Stimulated activated CD4-positive, alpha-beta T cell treated with anti-CD3 and anti-CD28 coated beads, TNF-alpha, amount 100 ng/mL, for 4 hours (primary cell): ENCODE measurements at places on chromosomes 7 and 10.

- DNase-seq = no peak
These were observed 28.1 kb upstream of the KIF5B start for GRCh38 chr10:32084185-32084851.

DNA sequence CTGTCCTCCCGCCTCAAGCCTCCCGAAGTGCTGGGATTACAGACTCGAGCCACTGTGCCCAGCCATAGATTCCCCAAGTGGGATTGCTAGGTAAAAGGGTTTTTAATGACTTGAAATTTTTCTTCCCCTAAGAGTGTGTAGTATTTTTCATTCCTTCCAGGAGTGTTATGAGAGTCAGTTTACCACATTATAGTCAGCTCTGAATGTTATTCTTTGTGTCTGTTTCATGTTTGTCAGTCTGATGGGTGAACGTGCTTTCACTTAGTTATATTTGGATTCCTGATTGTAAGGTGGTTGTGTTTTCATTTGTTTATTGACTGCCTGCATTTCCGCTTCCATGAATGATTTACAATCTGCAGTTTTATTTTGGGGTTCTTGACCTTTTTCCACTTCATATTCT lies 6.3 kb downstream of the ZNF212 start:
- no peak for DNase-seq

DNA sequence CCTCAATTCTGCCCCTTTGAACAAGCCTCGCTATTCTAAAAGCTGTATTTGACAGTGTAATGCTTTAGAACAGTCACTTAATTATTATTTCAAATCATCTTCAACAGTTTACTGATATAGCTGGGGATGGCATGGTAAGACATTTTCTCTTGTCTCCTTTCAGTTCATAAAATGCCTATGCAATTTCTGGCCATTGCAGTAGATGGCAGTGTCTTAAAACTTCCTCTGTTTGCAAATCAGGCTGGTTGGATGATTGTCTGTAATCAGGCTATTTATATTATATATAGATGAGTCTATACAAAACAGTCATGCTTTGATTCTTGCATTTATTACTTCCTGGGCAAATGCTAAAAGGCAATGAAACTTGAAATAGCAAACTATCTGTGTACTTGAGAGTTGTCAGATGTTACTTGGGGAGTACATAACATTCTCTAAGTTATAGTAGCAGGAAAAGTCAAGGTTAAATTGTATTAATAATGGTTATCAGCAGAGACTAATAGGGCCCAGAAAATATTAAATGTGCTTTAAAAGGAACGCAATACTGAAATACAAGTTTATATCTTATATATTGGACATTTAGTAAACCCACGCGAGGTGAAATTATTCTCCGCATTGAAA lies 55.5 kb upstream of the LHFPL3 start:
- no peak for DNase-seq

DNA sequence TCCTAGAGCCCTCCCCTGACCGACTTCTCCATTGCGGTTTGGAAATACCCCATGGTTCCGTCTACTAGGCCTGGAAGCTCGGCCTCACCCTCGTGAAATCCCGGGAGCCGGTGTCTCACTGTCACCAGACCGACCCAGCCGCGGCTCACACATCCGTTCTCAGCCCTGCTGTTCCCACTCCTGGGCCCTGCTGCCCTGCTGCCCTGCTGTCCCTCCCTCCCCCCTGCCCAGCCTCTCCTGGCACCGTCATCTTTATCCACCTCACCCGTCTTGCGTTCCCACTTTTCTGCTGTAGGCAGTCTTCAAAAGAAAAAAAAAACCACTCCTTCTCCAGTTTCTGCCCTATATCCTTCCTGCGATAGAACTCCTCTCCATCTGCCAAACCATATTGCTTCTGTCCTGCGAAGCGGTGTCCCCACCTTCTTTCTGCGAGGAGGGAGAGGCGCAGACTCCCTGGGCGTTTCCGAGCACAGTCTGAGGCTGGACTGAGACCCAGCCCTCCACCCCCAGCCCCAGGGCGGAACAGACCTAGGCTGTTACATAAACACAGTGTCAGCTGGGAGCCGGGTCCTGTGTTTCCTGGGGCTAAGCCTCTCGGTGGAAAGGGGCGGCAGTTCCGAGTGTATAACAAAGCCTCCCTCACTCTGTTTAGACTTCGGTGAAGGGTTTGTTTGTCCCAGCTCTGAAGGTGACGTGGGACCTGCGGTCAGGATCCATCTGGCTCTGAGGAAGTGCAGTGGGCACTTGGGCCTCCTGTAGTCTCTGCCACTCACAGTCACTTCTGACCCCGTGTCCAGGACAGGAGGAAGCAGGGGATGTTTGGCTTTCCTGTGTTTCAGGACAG lies 2.8 kb downstream of the AGAP3 start:
- no peak for DNase-seq

DNA sequence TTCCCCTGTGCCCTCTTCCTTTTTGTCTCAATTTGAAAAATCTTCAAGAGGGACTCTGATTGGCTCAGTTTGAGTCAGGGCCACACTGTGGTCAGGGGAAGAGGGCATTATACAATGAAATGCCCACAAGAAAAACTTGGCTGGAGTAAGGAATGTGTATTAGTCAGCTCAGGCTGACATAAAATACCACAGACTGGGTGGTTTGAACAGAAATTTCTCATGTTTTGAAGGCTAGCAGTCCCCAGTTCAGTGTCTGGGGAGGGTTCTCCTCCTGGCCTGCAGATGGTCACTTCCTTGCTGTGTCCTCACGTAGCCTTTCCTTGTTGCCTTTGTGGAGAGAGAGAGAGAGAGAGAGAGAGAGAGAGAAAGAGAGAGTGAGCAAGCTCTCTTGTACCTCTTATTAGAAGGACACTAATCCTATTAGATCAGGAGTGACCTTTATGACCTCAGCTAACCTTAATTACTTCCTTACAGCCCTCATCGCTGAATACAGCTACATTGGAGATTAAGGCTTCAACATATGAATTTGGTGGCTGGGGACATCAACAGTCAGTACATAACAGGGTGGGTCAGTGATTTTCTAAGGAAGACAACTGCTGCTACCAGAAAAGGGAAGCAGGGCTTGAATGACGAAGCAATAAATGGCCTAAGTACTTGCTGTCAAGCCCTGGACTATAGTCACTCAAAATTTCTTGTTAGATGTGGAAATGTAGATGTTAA lies 25.8 kb upstream of the FAM13C start:
- no peak for DNase-seq

DNA sequence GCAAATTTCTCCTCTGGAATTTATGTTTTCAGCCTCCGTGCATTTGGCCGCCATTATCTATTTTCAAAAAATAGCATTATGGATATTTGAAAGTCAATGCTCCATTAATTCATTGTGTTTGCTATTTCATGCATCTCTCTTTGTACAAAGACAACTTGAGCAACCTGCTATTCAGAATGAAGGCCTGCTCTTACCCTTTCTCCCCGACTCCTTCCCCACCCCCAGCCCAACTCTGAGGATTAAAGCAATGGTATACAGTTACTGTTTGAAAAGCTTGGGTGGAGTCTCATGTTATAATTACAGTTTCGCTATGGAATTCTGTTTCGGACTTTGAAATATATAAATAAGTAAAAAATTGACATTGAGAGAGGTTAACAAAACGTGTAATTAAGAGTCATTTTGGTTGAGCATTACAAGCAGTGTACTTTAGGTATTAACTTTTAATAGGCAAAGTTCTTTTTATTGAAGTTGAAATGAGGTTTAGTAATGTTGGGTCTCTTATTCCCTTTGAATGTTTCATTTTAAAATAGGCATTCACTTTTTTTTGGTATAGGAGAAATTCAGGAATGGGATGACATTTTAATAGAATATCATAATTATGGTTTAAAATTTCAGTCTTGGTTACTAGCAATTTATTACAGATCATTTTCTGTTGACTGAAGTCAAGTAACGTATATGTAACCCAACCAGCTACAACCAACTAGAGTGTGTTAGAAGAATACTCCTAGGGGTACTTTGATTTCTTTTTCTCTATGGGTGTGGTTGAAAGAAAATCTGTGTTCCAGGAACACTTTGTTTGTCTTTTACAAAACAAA lies 93.1 kb downstream of the ARID5B start:
- DNase-seq = no peak

DNA sequence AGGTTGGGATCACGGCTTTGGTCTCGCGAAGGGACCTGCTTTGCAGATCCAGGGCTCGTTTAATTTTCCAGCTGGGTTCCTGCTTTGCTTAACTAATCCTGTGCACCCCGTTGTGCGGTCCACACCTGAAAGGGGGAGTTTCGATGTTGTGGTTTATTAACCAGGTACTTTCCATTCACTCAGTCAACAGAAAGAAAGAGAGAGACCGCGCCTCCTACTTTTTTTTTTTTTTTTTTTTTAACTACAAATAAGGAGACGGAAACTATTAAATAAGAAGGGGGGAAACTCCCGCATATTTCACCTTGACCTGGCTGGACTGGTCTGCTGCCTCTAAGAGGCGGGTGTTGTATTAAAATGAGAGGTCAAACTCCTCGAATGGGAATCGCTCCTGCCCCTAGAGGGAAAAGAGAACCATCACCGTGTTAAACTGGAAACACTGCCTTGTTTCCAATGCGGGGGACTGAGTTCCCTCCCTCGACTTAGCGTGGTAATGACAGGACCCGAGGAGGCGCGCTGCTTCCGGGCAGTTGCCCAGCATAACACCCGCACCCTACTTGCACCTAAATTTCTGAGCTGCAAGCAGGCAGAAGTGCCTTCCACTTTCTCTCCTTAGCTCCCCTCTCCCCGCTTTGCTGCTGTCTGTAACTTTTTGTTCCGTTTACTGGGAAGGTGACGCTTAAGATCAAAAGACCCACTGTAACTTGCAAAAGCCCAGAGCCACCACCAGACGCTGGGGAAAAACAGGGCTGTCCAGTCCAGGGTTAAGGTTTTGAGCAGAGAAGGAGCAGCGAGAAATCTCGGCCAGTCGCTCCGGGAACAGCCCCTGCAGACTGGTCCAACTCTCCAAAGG lies 1.1 kb upstream of the ITGB8 start:
- DNase-seq = no peak

DNA sequence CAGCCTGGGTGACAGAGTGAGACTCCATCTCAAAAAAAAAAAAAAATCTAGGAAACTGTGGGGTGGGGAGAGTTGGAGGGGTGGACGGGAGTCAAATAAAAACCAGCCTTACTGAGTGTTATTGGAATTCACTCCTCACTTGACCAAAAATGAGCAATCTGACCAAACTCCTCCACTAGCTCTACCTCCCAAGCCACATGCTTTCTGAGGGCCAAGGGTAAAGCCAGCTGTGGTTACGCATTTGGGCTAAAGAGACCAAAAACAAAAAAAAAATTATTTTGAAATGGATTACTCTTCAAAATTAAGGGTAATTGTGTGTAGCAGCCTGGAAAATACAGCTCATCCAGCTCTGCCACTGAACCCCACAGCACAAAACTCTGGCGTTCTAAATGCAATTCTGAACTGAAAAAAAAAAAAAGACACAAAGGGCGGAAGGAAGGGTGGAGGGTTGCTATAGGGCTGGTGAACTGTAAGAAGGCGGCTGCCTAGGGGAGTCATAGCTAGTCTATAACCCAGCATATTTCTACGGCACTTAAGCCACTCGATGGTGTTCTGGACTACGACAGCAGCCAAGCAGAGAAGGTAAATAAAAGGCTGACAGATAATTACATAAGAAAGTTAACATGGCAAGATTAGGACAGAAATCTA lies 7.8 kb downstream of the ELMO1 start:
- DNase-seq = no peak

- no peak for DNase-seq
These were observed 515.7 kb downstream of the TCERG1L start for GRCh38 chr10:130795819-130796218.

- DNase-seq = no peak
These were observed 485.7 kb downstream of the PTPRN2 start for GRCh38 chr7:158101821-158102450.

DNA sequence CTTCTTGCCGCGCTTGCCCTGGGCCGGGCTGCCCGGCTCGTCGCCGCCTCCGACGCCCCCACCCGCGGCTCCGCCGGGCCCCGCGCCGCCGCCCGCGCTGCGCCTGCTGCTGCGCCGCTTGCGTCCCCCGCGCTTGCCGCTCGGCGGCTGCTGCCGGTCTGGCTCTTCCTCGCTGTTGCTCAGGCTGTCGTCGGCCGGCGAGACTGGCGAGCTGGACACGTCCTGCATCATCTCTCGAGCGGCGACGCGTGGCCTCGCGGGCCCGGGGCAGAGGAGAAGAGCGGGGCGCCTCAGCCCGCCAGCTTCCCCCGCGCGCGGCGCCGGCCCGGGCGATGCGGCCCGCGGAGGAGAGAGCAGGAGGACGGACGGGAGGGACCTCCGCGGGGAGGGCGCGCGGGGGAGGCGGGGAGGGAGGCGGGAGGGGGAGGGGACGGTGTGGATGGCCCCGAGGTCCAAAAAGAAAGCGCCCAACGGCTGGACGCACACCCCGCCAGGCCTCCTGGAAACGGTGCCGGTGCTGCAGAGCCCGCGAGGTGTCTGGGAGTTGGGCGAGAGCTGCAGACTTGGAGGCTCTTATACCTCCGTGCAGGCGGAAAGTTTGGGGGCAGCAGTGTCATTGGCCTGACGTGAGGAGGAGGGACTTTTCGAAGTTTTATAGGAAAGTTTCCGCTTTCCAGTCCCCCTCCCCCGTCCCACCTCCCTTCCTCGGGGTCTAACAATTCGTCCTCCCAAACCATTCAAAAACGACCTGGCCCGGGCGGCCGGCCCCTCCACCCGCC lies at the start of gene TWIST1:
TWIST1 (minus strand) TSS at position 546 of the 779 bp plus-strand sequence; CDS start at position 231, 315 bp downstream.
- no peak for DNase-seq

- DNase-seq = no peak
These were observed 9.1 kb upstream of the JAKMIP3 start for GRCh38 chr10:132056663-132057062.

DNA sequence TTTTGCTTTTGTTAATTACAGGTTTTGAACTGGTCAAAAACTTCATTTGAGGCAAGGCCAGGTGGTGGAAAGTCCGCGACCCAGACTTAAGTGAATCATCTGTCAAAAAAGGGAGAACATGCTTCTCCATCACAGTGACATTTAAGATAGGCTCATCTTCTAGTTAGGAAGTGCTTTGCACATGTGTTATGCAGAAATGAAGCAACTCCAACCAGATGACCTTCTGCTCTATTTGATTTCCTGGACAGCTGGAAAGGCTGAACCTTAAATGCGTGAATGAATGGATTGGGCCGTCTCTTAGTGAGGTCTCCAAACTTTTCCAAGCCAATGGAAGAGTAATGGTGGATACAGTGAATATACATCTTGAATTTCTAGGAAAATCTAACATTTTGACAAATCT lies 101.6 kb upstream of the FAM13C start:
- no peak for DNase-seq

DNA sequence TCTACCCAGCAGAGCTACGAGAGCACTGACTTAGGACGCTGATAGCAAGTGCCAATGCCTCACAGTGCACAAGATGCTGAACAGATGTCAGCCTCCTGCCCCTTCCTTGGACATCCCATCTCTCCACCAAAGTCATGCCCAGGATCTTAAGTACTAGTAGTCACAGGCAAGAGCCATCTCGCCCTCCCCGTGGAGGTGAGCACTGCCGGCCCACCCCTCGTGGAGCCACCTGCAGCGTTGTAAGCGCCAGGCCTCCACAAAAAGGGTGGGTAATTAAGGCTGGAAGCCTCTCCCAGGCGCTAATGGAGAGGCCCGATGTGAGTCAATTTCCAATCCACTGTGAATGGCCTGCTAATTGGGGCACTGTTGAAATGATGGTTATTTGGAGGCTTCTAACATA lies 156.2 kb downstream of the GRID1 start:
- DNase-seq = no peak
